Endothelial cell of umbilical vein (primary cell): ENCODE measurements at places on chromosomes 2 and 18.

- DNase-seq: no peak
Observed at GRCh38 chr2:228268301-228268700, 86.8 kb upstream of the SPHKAP start.

DNA sequence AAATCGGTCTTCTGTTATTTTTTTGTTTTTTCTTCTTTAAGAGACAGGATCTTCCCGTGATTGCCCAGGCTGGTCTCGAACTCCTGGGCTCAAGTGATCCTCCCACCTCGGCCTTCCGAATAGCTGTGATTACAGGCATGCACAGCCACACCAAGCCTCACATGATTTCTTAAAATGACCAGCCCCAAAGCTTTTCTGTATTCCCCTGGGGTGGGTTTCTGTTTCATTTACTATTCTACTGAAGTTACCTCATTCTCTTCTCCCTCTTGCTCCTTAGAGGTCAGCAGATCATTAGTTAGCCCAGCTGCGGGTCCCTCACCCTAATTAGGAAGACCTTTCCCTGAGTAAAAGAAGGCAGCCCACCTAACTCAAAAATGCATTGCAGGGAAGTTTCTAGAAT lies 27.6 kb downstream of the SLC1A4 start:
- DNase-seq: no peak

DNA sequence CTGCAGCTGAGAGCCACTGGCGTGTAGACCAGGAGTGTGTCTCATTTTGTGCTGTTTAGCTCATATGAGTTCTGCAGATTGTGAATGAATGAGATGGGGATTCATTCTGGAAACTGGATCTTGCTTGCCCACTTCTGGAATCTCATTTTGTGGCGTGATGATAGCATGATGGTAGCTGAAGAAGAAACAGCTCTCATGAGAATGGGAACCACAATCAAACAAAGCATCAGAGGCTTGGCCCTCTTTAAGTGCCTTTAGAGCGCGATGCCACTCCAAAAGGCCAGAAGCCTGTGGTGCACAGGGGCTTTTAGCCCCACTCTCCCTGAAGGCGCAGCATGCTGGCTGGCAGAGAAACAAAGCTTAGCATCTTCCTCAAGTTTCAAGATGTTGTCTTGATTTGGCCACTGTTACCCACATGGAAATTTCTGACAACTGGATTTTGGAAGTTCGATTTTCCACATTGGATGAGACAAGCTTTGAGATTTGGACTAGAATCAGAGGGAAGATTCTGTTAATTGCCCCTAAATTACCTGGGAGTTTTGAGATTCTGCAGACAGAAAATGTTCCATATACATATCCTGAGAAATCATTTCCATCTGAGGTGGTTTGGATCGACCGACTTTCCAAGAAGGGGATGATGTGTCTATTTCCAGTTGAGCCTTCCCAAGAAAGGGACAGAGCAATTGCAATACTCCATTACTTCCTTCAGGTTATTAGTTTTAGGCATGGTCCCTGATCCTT lies 234.5 kb downstream of the VAPA start:
- DNase-seq: no peak

DNA sequence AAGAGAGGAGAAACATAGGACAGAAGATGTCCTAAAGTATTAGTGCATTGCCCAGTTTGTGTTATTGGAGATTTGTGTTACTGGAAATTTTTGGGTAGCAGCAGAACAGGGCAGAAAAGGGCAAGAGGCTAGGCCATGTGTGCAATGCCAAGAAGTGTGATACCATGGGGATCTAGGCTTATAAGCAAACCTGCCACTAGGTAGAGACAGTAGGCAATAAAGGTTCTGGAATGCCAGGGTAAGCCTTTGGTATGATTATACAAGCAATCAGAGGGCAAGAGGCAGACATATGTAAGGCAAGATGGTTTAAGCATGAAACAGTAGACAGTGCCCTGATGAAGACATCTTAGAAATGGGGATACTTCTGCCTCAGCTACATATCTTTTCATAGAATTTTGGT lies 12.3 kb upstream of the CERS6 start:
- DNase-seq: no peak

DNA sequence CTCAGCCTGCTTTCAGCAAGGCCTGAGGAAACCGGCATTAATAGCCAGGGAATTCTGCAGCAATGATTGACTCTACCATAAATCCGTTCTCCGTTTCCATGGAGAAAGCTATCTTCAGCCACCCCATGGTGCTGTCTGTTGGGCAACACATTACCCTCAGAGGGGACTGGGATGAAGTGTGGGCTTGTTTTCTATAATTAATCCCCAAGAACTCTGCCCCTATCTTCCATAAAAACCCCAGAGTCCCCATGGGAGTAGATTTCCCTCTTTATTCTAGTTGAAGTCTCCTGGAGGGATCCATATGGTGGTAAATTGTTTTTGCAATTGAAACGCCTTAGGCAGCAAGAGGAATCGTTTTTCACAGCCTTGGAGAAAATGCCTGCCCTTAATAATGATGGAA lies 9.2 kb downstream of the G6PC2 start:
- no peak for DNase-seq

GRCh38 chr2:113910967-113911678 lies 21.2 kb downstream of the ACTR3 start:
- DNase-seq: no peak

GRCh38 chr18:57901825-57902589 lies 98.9 kb upstream of the ATP8B1 start:
- DNase-seq: no peak

GRCh38 chr2:134327367-134327766 lies 73.5 kb downstream of the MGAT5 start:
- no peak for DNase-seq

DNA sequence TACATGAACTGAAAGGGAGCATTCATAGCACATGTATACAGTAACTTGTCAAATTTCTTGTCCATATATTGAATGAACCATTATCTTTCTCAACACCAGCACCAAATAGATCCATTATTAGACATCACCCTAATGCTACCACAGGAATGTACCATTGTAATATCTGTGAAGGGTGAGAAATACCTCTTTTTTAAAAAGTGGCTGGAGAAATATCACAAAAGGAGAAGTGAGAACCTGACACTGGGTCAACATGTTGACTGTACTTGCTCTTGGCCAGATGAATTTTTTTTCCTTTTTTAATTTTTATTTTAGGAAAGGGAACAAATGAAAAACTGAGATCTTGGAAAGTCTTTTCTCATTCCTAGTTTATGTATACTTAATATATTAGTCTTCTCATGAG lies 63.5 kb downstream of the CAVIN2 start:
- no peak for DNase-seq

DNA sequence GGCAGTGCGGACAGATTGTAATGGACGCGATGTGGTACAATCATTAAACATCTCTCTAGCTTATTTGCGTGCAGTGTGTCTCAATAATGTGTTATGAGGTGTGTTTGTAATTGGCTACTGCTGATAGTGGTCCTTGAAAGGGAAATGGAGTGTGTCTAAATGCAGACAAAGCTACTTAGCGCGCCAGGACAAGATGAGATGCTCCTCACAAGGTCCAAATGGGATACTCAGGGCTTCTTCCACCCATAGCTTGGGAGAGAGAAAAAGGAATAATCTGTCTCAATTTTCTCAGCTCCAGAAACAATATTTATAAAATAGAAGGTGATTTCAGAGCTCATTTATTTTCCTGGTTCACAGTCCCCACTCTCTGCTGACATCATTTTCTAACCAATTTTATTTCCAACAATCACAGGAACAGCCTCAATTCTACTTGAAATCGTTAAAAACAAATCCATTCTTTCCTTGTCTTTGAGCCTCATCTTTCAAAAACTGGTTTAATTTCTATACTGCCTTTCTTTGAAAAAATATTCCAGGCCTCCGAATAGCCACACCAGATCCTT lies 28.5 kb downstream of the GALNT14 start:
- DNase-seq: no peak

- DNase-seq: no peak
Observed at GRCh38 chr2:237479747-237480146, 7.3 kb upstream of the MLPH start.

GRCh38 chr2:193502363-193503035 lies 1307.8 kb upstream of the TMEFF2 start:
- no peak for DNase-seq
